Testis (tissue), 5 donors: ENCODE measurements at places on chromosomes 7 and 10. TPM values are rescaled to one million over a fixed set of nuclear protein-coding genes. Genes with fewer than 3 reads are reported as not detected.

SKIDA1 gene
- 6.6 TPM for total RNA-seq

SPDYE2 gene
- total RNA-seq = 15.6 TPM

DNA sequence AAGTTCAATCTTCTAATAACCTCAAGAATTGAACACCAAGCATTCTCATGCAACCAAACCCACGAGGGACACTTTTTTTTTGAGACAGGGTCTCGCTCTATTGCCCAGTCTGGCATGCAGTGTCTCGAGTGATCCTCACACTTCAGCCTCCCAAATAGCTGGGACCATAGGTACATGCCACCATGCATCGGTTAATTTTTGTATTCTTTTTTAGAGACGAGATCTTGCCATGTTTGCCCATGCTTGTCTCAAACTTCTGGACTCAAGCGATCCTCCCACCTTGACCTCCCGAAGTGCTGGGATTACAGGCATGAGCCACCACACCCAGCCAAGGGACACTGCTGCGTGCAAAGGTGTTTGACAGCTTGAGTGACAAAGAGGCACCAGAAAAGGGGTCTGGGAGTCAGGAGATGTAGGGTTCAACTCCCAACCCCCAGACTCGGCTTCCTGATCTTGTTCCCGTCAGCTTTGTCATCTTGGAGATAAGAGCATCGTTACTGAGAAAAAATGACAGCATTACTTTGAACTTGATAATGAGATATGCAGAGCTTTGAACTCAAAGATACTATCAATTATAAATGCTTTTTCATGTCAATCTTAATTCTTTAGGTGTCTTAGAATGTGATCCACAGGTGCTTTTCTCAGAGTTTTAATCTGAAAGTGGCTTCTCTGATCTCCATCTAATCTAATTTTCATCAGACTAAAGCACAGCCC, 1.6 kb upstream of the CYTH3 start:
- no peak overlapping the region for H3K4me3 ChIP-seq
- no peaks in the 10 kb centered on the region for H3K36me3 ChIP-seq
- no peak for DNase-seq
- H3K4me1 ChIP-seq = peaks cover 26% of the 10 kb centered on the region

DNA sequence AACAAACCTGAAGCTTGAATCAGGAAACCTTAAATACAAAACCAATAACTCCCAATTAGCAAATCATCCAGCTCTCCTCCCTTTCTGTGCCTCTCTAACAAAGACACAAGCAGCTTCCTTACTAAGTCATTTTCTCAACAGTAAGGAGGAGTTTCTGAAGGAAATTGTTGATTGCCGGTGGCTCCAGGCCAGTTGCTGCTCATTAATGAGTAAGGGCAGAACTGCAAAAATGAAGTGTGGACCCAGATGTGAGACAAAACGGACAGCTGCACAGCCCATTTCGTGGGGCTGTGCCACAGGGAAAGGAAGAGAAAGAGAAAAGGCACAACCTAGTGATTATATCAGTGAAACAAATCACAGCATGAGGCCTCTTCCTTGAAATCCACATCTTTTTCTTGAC, 42.8 kb upstream of the RHOBTB1 start:
- no peaks in the 10 kb centered on the region for H3K36me3 ChIP-seq
- H3K27ac ChIP-seq = peak overlapping the region; percentile 35
- no peak overlapping the region for H3K4me3 ChIP-seq
- no peaks in the 10 kb centered on the region for H3K27me3 ChIP-seq

- no peaks in the 10 kb centered on the region for H3K36me3 ChIP-seq
- no peaks in the 10 kb centered on the region for H3K4me1 ChIP-seq
- DNase-seq = no peak
Measured at GRCh38 chr7:4713183-4713784, 31.2 kb downstream of the FOXK1 start.

DNA sequence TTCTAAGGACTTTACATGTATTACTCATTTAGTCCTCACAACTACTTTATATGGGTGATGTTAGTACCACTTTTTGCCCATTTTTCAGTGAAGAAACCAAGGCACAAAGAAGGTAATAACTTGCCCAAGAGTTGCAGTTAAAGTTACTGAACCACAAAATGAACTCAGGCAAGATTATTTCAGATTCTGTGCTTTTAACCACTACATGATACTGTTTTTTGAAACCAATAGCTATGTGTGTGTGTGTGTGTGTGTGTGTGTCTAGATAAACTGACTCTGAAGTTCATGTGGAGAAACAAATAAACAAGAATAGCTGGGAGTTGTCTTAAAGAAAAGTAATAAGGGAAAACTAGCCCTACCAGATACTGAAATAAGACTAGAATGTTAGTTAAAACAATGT, 60.8 kb upstream of the OIT3 start:
- no peaks in the 10 kb centered on the region for H3K36me3 ChIP-seq
- H3K27me3 ChIP-seq = no peaks in the 10 kb centered on the region
- H3K4me3 ChIP-seq = no peak overlapping the region
- no peak overlapping the region for H3K27ac ChIP-seq

DNA sequence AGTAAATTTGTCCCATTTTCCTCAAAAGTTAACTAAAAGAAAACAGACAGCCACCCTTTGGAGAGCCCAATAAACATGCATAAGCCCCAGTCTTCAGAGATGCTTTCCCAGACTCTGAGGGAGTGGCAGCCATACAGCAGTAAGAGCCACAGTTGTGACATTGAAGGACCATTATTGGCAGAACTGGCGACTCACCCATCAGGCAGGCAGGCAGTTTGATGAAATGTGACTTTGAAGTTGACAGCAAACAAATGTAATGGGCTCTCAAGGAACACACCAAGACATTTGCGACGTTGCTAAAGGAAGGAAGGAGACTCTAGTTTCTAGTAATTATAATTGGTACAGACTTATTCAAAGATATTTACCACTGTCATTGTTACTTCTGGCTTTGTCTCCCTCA, 287.5 kb upstream of the PHYHIPL start:
- DNase-seq = no peak
- no peak overlapping the region for H3K4me3 ChIP-seq
- no peaks in the 10 kb centered on the region for H3K36me3 ChIP-seq
- no peaks in the 10 kb centered on the region for H3K27me3 ChIP-seq
- H3K27ac ChIP-seq = no peak overlapping the region

DNA sequence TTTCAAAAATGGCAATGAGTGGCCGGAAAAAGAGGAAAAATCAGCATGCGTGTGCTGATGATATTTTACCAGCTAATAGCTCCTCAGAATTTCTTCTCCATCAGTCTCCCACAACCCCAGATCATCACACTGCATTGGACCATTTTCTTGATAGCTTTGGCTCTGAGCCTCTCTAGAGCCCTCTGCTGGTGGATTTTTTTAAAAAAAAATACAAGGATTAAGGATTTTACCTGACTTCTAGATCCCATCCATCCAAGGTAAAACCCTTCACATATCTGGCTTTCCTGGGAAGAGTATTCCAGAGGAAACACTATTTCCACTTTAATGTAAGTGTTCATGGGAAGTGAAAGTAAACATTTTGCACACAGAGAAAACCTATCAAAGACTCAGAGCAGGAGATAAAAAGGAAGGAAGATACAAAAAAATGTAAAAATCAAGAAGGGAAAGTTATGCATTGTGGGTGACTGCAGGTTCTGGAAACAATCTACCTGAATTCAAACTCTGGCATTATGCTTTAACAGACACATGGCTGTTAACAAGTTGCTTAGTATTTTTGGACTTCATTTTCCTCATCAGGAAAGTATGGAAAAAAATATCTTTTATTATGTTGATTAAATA, 380.9 kb downstream of the LRRTM3 start:
- DNase-seq = no peak
- no peak overlapping the region for H3K27ac ChIP-seq
- H3K36me3 ChIP-seq = no peaks in the 10 kb centered on the region
- H3K4me1 ChIP-seq = no peaks in the 10 kb centered on the region
- H3K4me3 ChIP-seq = no peak overlapping the region

GRCh38 chr7:76220185-76221057, 18.7 kb downstream of the SRRM3 start:
- DNase-seq = no peak
- no peaks in the 10 kb centered on the region for H3K36me3 ChIP-seq
- no peaks in the 10 kb centered on the region for H3K4me1 ChIP-seq
- no peaks in the 10 kb centered on the region for H3K27me3 ChIP-seq

- H3K27me3 ChIP-seq = no peaks in the 10 kb centered on the region
- H3K4me1 ChIP-seq = no peaks in the 10 kb centered on the region
- H3K4me3 ChIP-seq = peak within 1 kb of the TSS; percentile 40
- DNase-seq = peak; percentile 53
Measured at GRCh38 chr7:50304129-50304910, at the start of gene IKZF1. TSS of gene IKZF1 (plus strand) at chr7:50304716. CDS start at chr7:50319062, 14,346 bp downstream.
